Stimulated activated CD4-positive, alpha-beta T cell treated with anti-CD3 and anti-CD28 coated beads, Interleukin-12 subunit alpha, Interleukin-12 subunit beta, amount 100 ng/mL, for 24 hours (primary cell): ENCODE measurements at places on chromosomes 12 and 14.

- DNase-seq: no peak
These were observed 6.4 kb downstream of the ETV6 start for GRCh38 chr12:11655842-11656241.

GRCh38 chr12:91222746-91223145 is 40.1 kb upstream of the DCN start:
- no peak for DNase-seq

DNA sequence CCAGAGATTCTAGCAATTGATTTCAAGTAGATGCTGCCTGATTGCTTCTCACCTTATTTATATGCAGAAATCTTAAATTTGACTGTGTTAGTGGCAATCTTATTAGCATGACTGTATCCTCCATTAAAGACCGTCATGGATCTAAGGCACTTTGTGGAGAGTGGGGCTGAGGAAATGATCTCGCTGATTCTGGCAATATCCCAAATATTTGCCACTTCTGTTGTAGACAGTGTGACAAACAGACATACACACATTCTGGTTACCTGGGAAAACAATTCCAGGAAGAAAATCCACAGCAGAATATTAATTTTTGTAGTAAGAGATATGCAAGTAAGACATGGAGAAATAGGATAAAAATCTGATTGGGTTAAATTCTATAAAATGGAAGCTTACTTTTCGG is 269.0 kb upstream of the G2E3 start:
- no peak for DNase-seq

DNA sequence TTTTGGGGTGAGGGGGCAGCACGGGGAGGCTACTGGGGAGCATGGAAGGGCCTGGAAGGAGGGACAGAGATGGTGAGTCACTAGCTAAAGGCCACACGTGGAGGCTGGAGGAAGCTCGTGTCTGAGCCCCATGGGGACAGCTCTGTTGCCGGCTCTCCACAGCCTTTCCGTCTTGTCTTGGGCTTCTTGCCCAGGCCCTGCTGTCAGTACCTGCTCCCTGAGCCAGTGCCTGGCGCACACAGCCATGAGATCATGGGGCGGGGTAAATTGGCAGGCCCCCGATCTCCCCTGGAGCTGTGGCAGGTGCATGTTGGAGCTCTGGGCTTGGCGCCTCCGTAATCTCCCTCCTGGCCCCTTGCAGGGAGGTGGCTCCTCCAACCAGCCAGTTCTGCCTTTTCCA is 16.1 kb upstream of the KRT80 start:
- DNase-seq: no peak

DNA sequence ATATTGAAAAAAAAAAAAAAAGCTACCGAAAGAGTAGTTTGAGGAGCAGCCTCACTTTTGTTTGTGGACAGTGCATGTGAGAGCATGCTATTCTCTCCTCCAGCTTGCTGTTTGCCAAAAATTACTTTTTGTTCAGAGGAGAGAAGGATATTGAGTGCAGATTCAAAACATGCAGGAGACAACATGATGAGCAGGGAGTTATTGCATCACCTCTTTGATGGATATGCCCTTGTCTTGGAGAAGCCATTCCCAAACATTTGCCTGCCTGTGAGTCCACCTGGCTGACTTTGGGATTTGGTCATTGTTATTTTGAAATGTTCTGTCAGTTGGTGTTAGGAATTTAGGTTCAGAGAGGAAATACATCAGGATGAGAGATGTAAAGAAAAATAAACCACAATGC is 2.4 kb downstream of the C12orf75 start:
- no peak for DNase-seq

DNA sequence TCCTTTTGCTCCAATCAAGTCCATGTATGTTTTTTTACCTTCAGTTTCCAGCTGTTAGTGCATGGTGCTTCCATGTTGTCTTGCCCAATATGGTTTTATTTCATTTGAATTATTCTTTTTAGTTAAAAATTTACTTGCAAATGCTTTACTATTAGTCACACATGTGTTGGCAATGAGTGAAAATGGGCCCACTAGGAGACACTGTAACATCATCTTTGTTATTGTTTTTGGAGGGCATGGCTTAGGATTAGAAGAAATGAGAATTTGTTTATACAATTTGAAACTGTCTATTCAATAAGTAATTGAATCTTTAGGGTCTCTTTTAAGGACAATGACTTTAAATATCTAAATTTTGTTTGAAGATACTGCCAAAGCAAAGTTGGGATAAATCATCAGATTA is 133.7 kb downstream of the BRMS1L start:
- DNase-seq: no peak

DNA sequence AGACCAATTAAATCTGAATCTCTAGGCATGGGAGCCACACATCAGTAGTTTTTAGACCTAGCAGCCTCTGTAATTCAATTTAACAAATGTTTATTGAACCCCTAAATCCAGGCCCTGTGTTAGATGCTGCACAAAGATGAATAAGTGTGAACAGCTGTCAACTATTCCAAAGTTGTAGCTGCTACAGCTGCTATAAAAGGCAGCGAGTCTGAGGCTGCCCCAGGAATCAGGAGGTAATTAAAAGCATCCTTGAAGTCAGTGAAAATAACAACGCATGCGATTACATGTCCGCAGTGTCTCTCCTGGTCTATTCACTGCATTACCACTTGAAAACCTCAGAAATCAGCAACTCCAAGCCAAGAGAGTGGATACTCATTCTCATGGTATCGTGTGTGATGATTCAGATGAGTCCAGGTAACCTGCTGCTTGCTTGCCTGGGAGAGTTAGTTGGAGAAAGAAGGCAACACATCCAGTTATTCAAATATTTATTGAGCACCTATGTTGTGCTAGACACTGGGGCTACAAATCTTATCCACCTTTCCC is 34.9 kb upstream of the DDHD1 start:
- no peak for DNase-seq

DNA sequence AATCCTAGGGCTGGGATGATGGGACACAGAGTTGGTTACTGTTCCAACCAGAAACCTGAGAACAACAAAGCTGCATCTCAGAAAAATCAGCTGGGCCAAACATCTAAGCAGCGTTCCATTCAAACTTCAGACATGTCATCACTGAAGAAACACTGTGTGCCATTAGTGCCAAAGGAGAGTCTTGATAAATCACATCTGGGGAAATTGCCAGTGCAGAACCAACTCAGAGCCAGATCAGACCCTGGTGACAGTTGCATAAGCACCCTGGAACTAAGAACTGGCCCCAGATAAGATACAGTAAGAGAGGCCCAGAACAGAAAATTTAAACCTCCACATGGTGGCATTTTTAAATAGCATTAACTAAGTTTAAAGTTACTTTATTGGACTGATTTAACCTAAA is 482.8 kb downstream of the PRKD1 start:
- DNase-seq: no peak

GRCh38 chr14:58620011-58620410 is 17.8 kb upstream of the DACT1 start:
- DNase-seq: no peak

DNA sequence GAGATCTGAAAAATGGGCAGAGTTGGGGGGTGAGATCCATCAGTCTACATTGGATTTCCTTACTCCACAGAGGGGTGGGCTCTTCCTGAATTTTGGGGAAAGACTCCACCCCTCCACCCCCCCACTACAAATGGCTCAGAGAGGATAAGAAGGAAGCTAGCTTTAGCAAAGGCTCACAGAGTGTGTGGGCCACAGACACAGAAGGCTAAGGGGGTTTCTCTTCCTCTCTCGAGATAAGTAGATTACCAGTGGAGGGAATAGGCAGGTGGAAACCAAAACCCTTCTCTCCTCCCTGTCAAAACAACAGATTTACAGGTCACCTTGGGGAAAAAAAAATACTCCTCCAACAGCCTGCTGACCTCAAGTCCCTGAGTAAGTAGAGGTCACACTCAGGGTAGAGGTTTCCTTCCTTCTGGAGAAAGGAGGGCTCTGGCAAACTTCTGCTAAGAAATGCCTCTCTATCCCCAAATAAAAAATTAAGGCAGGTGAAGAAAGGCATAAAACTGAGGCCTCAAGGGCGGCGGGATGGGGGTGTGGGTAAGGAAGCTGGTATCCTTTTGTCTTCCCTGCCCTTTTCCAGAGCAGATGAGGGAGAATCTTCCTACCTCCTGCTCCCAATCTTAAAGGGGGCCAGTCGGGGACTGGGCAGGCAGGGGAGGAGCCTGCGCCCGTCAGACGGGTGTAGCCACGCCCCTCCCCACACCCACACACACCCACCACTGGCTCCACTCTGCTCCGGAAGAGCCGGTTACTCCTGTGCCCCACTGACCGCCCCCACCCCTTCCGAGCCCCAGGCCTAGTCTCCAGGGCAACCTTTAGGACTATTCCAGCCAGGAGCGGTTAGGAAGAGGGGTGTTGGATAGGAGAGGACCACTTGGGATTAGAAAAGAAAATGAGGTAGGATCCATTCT is 1.9 kb upstream of the BAZ2A start:
- peak; percentile 9 for DNase-seq

GRCh38 chr14:61663312-61663979 is 31.9 kb upstream of the HIF1A start:
- no peak for DNase-seq

DNA sequence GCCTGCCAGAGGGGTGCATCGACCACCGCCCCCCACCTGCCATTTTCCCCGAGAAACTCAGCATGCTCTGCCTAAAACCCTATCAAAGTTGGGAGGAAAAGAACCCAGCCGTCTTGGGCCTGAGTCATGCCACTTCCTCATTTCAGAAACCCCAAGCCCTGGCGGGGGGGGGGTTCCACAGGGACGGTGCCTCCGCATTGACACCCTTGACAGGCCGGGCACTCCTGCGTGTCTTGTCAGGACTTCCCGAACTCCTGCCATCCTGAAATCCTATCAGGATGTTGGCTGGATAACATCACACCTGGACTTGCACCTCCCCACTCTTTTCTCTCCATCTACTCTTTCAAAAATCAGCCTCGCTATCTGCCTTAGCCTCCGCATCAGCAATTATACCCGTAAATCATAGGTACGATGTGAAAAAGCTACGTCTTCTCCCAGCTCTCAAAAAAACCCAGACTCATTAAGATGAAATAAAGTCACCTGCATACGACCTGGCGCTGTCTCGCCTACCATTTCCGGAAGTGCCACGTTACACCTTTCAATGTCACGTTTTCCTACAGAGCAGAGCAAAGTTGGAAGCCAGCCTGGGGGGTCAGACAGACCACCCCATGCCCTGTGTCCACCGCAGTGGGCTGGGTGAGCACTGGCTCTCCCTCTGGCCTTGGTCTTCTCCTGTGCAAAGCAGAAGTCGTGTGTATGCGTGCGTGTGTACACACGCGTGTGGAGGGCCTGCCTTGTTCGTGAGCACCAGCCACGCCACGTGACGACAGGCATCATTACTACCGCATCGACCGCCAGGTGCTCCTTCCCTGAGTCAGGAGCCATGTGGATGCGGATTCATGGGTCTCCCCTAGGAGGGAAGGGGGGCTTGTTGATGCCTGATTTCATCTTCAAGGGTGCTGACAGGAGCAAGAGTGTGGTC is 96.7 kb downstream of the RFLNA start:
- peak; percentile 44 for DNase-seq

DNA sequence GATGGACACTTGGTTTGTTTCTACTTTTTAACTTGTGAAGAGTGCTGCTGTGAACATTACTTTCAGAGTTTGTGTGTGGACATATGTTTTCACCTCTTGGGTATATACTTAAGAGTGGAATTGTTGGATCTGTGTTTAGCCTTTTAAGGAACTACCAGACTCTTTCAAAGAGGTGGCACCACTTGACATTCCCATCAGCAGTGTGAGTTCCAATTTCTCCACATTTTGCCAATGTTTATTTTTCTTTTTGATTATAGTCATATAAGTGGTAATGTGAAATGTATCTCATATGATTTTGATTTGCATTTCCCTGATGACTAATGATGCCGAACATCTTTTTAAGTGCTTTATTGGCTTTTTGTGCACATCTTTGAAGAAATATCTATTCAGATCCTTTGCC is 44.8 kb downstream of the ARHGAP5 start:
- DNase-seq: no peak

DNA sequence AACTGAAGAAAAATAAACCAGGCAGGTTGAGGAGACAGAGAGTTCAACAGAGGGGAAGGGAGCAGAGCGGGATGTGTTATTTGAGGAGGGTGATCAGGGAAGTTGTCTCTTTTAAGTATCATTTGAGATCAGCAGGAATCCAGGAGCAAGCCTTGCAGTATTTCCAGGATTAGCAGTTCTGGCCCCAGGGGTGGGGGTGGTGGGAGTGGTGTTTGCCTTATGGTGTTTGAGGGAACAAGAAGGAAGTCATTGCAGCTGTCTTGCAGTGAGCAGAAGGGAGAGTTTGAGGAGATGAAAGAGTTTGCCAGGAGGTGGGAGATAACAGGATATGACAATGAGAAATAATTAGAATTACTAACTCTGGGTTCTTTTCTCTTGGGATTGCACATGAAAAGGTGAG is 418.6 kb downstream of the NELL2 start:
- DNase-seq: no peak

DNA sequence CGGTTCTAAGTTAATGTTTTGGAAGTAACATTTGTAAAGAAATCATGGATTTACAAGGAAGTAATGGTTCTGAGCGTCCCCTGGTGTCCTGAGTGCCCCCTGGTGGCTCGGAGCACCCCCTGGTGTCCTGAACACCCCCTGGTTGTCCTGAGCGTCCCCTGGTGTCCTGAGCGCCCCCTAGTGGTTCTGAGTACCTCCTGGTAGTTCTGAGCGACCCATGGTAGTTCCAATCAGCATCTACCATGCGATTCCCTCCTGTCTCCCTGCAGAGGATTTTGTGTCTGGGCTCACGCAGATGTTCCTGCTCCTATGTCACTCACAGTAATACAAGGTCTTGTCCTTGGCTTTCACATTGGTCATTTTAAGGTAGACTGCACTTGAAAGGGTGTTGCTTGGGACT is 1352.9 kb downstream of the TMEM121 start:
- no peak for DNase-seq

DNA sequence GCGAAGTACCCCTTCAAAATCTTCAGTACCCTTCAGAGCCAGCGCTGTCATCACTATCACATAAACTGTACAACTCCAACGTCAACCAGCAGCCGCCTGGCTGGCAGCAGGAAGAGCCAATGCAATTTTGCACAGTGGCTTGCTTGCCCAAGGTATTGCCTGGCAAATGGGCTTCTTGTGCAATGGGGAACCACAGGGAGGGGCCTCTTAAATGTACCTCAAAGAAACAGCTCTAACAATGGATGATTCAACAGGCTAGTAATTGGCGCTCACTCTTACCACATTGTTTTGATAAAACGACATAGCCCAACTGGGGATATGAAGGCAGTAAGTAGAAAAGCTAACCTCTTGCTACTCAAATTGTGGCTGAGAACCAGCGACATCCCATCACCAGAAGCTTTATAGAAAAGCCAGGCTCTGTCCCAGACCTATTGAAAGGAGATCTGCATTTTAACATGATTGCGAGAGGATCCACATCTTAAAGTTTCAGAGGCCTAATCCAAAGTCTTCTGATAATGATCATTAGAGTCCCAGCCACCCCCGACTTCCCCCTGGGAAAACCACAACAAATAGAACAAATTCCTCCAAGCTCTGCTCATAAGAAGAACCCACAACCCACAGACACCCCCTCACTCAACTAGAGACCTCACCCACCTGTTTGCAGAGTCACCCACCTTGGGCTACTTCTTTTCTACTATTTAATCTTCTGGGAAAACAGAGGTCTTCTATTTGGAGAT is 125.3 kb upstream of the HIF1A start:
- peak; percentile 22 for DNase-seq
